ENCODE measurements at places on chromosomes 4 and X.

GRCh38 chr4:7422898-7423180 is 11.9 kb downstream of the PSAPL1 start:
- DNase-seq, result no peak

DNA sequence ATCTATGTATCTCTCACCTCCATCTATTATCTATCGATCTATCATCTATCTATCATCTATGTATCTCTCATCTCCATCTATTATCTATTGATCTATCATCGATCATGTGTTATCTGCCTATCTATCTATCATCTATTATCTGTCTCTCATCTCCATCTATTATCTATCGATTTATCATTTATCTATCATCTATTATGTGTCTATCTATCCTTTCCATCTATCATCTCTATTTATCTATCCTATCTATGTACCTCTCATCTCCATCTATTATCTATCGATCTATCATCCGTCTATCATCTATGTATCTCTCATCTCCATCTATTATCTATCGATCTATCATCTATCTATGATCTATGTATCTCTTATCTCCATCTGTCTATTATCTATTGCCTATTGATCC is 188.1 kb downstream of the ASMT start:
- DNase-seq, result no peak

GRCh38 chr4:154954117-154954516 is 173.0 kb downstream of the RBM46 start:
- no peak for DNase-seq

DNA sequence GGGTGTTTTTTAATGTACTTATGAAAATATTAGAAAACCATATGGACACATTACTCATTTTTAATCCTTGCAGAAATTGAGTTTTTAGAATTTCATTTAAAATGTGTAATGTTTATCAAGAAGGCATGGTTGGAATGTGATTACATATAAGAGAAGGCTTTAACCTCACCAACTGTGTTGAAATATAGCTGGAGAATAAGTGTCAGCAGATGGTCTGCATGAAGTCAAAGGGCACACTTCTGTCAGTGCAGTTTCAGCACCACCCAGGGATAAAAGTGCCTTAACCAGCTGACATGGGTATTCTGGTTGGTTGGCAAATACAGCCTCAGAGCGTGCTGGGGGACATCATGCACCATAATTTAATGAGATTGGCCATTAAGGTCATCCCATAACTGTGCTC is 21.2 kb upstream of the ANTXR2 start:
- no peak for DNase-seq

DNA sequence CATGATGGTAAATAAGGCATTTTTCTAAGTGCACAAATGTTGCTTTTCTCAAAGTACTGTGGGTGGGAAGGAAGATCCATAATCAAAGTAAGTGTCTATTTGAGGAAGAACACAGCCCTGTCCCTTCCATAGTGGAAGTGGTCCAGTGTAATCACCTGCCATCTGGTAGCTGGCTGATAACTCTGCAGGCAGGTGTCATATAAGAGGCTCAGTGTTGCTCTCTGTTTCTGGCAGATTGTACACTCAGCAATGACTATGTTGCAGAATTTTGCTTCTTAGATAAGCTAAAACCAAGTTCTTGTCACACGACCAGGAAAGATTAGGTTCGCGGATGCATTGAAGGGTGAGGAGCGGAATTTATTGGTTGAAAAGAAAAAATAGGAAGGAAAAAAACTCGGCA is 20.9 kb downstream of the SAGE1 start:
- DNase-seq, result no peak

- no peak for DNase-seq
These were observed 138.2 kb downstream of the EMCN start for GRCh38 chr4:100379583-100380105.

DNA sequence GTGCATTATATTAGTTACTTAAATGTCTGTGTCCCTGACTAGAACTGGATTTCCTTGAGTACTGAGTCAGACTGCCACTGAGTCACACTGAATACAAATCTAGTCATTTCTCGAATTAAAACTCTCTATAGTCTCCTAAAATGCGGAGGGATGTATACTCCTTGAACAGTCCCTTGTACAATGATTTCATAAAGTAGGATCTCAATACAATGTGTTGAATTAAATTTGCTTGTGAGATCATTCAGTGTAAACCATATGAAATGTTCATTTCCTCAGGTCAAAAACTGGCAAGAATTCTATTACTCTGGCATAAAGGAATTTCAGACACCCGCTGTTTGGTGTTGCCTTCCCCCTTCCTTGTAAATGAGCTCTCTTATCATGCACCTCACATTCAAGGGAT is 17.5 kb upstream of the FAM241A start:
- DNase-seq, result no peak

DNA sequence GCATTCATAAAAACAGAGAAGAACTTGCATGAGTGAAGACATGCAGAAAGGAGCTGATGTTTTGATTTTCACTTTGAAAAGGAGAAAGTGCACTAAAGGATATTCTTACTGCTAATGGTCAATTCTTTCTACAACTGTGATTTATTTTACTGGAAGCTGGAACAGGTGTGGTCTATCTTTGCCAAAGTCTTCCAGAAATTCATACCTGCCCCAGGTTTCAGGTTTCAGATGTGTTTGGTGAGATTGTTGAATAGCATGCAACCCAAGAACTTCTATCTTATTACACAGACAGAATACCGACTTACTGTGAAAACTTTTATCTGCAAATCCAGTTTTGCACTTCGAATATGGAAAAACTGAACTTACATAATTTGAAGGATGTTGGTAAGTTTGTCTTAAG is 388.3 kb downstream of the PDGFC start:
- no peak for DNase-seq

DNA sequence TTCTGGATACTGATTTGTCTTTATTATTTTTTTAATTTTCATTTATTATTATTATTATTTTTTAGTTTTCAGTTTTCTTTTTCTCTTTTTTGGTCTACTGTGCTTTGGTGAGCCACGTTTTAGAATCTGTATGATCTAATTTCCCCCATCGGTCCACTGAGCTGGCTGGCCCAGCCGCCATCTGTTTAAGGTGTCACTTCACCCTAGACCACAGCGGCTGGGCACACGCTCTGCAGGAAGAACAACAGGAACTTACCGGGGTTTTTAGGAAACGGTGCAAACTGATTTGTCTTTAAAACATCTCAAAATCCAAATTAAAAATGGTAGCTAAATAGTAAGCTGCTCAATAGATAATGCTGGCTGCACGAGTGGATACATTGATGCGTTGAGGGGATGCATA is 48.8 kb upstream of the AMOT start:
- DNase-seq, result no peak

- no peak for DNase-seq
These were observed 79.8 kb downstream of the IQCM start for GRCh38 chr4:149735796-149736195.

DNA sequence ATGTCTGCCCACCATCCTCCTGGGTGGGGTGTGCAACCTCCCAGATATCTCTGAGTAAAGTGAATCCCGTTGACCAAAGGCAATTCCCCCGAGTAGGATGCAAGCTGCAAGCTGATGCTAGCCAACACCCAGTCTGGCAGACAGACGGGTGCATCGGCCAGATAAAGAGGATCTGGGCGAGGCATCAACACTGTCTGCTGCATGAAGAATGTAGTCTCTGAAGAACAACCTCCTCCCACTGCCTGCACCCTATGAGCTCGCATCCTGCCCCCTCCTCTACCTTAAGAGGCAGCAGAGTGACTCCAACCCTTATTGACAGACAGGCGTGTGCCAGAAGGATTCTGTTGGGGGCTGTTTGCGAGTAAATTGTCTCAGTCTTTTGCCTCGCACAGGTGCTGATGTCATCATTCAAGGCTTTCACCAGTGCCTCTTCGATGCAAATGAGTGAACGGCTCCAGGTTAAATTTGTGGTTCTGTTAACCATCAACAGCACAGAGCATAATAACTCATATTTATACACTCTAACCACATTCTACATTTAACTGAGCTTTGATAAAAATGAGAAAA is 546.9 kb downstream of the BCOR start:
- DNase-seq, result no peak

DNA sequence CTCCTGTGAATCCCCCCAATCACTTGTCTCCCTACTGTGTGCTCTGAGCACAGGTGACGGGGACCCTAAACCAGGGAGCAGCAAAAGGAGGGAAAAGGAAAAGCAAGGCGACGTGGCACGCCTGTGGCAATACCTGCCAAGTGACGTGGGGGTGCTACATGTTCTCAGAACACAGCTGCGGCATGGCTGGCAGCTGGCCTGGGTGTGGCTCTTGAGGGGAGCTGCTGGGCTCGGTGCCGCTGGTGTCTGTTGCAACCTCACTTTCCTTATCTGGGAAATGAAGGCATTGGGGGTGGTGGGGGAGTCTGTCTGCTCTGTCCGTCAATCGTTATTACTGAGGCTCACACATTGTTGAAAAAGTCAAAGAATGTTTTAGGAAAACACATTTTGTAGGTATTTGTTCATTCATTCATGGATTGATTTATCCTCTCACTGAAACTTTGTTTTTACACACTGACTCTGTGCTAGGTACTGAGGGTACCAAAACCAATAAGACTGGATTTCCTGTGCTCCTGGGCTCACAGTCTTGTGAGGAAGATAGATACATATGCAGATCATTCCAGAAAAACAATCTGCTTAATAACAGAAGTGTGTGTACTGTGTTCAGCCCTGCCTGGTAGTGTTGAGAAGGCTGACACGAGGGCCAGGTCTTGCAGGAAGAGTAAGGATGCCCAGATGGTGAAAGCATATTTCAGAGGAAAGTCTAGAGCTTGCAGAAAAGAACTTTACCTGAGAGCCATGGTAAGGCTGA is 217.6 kb downstream of the PTTG2 start:
- no peak for DNase-seq

- no peak for DNase-seq
These were observed 14.5 kb downstream of the GAB1 start for GRCh38 chr4:143351149-143351691.

- DNase-seq, result no peak
These were observed 1157.3 kb upstream of the AGA start for GRCh38 chr4:178599521-178599920.

DNA sequence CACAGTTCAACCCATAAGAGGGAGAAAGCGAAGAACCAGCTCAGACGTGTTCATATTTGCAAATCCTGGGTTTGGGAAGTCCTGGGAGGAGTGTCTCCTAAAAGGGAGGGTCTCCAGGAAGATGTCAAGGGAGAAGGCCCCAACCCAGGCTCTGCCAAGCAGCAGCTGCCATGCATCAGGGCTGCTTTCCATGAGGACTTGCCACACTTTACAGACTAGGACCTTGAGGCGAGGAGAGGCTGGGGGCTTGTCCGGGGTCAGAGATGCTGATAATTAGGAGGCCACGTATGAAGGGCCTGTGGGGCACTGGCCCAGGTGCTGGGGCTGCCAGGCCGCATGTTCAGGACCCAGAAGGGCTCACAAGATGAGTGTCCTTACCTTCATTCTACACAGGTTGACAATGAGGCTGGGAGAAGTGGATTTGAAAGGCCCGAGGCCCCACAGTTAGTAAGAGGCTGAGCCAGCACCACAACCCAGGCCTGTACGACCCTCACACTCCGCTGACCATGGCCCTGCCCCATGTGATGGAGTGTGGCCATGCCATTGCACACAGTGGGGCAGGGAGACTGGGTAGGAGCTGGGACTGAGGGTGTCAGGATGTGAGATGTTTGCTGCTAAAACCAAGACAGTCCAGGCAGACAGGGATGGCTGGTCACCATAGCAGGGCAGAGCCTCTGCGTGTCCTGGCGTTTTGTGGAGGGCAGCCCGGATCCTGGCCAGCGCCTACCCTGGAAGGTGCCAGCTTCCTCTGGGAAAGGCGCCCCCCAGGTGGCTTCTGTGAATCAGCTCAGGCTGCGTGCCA is 94.8 kb downstream of the PSAPL1 start:
- no peak for DNase-seq

GRCh38 chr4:140092094-140092851 is 61.7 kb downstream of the MAML3 start:
- no peak for DNase-seq

DNA sequence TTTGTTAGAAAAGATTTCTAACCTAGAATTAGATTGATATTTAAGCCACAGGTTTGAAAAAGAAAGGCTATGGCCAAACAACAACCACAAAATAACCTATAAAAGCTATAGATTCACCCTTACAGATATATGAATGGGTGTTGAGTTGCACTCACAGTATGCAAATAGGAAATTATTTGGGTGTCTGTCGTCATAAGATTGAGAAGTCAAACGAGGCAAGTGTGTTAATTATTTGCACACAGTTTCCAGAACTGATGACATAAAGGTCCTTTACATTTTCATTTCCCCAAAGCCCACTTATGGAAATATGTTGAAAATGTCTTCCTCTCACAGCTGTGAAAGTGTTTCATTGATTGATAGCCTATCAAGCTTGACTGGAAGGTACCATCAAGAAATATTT is 101.2 kb upstream of the CXCL13 start:
- no peak for DNase-seq

GRCh38 chrX:63526863-63527262 is 175.7 kb upstream of the SPIN4 start:
- no peak for DNase-seq

DNA sequence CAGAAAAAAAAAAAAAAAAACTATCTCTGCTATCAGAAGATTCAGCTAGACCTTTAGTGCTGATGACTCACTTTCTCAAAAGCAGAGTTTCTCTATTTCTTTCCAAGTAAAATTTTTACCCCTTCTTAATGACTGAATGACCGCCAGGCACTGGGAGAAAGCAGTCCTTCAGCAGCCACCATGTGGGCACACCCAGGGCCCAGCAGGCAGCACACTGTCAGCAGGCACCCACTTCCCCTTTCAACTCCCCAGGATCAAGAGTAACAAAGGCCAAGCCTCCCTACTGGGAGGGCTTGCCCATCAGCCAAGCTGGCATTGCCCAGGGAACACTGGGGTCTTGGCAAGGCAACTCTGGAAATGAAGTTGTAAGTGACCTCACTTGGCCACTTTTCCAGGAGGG is 201.9 kb upstream of the MAMLD1 start:
- no peak for DNase-seq

- DNase-seq, result no peak
These were observed 83.6 kb downstream of the CRMP1 start for GRCh38 chr4:5809216-5809776.

DNA sequence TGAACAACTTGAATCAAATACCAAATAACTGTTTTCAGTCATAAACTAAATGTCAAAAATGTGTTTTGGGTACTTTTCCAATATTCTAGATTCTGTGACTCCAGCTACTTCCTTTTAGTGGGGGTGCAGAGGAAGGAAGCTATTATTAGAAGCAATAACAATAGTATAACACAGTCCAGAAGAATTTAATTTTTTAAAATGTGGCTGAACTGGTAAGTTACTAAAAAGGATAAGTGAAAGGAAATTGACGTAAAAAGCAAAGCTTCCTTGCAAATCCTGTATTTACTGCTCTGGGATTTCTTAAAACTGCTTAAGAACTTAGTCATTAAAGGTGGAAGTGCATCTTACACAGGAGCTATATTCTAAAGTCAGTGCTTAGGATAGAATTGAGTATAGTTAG is 53.2 kb downstream of the MOSPD2 start:
- no peak for DNase-seq

GRCh38 chrX:136794080-136794479 is 13.3 kb upstream of the ARHGEF6 start:
- no peak for DNase-seq

GRCh38 chr4:158543191-158543590 is 21.5 kb downstream of the RXFP1 start:
- no peak for DNase-seq
